ENCODE measurements at places on chromosomes 5 and 9. TPM values are rescaled to one million over a fixed set of nuclear protein-coding genes. Genes with fewer than 3 reads are reported as not detected.

DNA sequence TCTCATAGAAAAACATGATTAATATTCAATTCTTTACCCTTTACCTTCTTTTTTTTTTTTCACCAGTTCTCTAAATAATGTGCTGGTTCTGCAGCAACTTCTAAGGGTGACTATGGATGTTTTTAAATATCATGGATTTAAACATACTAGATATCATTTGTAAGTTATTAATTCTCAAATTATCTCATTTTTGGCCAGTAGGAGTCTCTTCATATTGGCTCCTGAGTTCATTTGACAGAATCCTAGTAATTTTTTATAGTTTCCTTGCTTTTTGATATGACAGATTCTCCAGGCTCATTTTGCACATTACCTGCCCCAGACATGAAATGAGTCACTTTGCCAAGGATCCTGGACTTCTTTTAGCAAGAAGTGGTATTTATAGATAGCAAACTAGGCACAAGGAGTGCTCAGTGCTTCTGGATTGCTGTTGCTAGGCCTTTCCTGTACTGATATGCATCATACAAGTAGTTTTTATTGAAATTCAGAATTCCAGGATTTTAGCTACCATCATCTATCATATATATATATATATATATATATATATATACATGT is 201.3 kb upstream of the IL12B start:
- ATAC-seq = no peak

FAM78A gene
- total RNA-seq = 0.72 TPM

- peak; percentile 87 for ATAC-seq
Observed at GRCh38 chr9:16726718-16727451, 143.6 kb downstream of the BNC2 start.

- no peak for ATAC-seq
Observed at GRCh38 chr9:97851446-97851883, 1.6 kb upstream of the FOXE1 start.

DNA sequence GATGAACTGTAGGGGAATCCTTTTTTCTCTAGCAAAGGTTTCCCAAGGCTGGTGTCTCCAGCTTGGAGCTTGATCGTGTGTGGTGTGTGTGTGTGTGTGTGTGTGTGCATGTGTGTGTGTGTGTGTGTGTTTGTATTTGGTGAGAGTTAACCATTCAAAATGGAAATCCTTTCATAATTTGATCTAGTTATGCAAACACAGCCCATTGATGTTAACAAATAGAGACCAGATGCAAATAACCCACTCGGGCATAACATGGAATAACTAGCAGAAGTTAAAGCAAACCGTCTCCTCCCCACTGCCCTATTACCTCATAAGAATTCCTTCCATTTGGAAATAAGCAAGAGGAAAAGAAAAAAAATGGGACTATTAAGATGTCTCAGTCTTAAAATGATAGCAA is 24.9 kb upstream of the ZSWIM6 start:
- ATAC-seq = no peak

SCGB3A2 gene
- not detected for total RNA-seq

GRCh38 chr5:132298298-132299212 is 4.4 kb downstream of the SLC22A4 start:
- ATAC-seq = no peak

DNA sequence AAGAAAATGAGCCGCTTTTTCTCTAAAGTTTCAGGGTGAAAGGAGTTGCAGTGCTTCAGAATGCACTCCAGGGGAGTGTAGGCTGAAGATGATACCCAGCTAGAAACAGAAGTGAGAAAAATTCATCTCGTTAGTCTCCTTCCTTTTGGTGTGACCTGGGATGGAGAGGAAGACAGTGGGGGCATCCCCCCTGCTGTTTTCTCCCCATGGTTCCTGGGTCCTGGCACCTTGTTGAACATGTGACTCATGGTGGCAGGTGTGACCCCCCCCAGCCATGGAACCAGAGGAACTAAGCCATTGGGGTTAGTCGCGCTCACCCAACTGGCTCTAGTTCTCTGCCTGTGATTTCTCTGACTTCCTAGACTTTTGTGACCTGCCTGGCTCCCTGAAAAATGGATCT is 424.6 kb downstream of the CSNK1G3 start:
- ATAC-seq = no peak

GRCh38 chr5:140261403-140262171 is 41.3 kb downstream of the PFDN1 start:
- ATAC-seq = peak; percentile 84

DNA sequence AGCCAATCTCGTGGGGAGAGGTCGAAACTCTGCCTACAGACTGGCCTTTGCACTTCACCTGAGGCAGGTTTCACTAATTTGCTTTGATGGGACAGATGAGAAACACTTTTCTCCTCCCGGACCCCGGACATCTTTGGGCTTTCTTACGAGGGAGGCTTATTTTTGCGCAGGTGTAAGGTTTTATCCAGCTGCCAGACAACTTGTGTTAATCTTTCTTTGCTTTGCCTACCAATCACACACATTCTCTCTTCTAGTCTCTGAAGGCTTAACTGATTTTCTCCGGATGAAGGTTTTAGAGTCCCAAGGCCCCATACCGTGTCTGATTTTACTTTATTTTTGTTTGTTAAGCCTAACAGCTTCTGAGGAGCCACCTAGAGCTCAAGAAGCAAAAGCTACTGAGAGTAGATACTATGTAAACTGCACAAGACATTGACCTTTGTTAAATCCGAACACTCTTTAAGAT is 436 bp upstream of the EMB start:
- ATAC-seq = no peak

- no peak for ATAC-seq
Observed at GRCh38 chr5:54362992-54363625, 52.7 kb upstream of the ARL15 start.

FOXI1 gene
- 0.16 TPM for total RNA-seq

- ATAC-seq = no peak
Observed at GRCh38 chr5:125103459-125103858, 357.0 kb upstream of the ZNF608 start.

- no peak for ATAC-seq
Observed at GRCh38 chr5:157025093-157025698, 33.7 kb downstream of the HAVCR1 start.

- peak; percentile 50 for ATAC-seq
Observed at GRCh38 chr5:138305797-138306196, 25.8 kb downstream of the CDC25C start.

DNA sequence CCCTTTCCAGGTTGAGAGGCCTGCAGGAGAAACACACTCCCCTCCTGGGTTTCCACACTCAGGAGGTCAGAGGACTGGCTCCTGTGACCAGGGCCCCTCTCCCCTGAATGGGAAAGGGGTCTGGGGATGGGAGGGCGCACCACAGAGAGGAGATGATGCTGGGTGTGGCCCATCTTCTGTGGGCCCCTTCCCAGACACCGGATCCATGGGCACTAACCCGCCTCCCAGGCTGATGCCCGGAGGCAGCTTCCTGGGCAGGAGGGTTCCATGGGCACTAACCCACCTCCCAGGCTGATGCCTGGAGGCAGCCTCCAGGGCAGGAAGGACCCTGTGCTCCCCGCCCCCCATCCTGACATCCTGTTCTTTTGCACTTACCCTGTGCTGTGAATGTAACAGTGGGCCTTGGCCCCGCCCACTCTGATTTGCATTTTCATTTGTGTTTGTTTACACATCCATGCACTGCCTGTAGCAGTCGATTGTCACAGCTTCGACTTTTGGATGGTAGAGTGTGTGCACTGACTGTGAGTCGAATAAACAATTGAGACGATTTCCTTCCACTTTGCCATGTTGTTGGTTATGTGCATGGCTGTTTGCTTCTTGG is 9.3 kb upstream of the DOLPP1 start:
- no peak for ATAC-seq

DNA sequence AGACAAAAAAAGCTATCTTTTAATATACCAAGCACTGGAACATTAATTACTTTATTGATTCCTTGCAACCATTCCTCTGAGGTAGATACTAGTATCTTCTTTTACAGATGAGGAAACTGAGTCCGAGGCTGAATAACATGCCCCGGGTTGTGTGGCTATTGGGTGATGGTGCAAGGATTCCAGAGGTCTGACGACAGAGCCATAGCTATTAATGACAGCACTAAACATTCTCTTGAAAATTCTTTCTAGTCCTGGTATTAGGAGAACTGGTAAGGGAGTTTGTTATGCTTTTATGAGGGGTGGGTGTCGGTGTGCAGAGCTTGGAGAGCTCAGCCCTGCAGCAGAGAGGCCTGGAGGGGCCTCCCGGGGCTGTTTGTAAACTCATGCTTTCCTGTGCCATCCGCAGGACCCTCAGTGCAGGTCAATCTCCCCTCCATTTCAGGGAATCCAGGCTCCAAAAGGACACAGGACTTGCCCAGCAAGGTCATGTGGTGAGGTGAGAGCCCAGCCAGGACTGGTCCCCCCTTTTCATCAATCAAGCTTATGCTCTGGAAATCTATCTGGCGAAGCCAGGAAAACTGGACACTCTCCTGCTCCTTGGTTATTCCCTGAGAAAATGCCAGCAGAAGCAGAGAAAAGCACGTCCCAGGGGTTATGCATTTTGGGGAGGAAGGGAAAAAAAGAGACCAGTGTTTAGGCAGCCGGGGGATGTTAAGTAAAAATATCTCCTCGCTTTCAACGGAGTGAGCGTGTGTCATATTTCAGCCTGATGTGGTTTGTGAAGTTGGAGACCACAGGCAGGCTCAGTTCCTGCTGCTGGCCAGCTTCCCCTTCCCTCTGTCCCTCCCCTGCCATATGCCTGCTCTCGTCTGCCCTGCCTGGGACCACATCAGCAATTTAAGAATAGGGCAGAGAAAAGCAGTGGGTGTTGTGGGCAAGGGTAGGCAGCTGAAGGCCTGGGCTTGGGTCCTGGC is 3.7 kb downstream of the GSN start:
- no peak for ATAC-seq

- ATAC-seq = no peak
Observed at GRCh38 chr5:154044581-154044980, 5.8 kb downstream of the MFAP3 start.

GRCh38 chr9:129291041-129291501 is 113.0 kb upstream of the IER5L start:
- peak; percentile 16 for ATAC-seq

- ATAC-seq = no peak
Observed at GRCh38 chr5:177308740-177309139, 3.0 kb downstream of the MXD3 start.

DNA sequence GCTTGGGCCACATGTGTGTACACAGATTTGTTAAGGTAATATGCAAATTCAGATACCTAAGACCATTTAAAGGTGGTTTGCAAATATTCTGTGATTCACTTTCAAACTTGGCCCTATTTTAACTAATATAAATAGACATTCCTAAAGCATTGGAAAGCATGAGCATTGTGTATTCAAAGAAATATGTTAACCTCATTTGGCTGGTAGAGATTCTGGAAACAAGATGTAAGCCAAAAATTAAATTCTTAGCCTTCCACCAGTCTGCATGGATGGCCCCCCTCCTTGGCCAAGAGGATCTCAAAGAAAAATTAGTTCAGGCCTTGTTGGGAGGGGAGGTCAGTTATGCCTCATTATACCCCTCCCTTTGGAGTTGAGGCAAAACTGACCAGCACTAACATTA is 38.7 kb upstream of the C6 start:
- ATAC-seq = no peak

TAF11L5 gene
- not detected for total RNA-seq

DNA sequence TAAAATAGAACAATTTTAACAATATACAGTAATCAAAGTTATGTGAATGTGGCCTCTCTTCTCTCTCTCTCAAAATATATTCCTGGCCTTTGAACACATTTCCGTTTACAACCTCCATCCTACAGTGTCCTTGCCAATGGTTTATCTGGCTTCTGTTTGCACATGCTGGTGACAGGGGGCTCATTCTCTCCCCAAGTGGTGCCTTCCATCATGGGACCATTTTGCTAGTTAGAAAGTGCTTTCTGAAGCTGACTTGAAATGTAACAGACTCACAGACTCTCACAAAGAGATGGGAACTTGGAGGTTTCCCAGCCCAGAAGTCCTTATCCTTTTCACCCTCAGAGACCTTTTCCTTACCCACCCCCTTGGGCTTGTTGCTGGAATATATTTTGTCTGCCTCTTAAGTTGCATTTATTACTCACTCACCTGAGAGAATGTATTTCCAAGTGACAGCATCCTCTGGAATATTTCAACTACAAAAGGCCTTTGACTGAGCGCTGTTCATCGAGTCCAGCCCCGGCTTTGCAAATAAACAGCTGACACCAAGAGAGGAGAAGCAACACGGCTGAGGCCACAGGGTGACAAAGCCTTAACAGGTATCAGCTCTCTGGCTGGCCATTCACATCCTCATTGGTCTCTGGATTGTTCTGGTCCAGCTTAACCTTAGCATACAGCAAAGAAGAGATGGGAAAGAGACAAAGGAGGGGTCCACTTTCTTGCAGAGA is 17.5 kb upstream of the ALDH1B1 start:
- no peak for ATAC-seq

DNA sequence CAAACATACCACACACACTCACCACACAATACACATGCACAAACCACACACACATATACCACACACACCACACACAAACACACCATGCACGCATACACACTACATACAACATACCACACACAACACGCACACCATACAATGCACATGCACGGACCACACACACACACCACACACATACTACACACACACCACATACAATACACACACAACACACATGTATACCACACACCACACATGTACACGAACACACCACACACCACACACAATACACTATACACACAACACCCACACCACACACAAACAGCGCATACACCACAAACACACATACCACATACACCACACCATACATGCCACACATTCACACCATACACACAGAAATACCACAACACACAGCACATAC is 480.3 kb downstream of the DIRAS2 start:
- no peak for ATAC-seq

ELOVL7 gene
- total RNA-seq = 5.3 TPM

DNA sequence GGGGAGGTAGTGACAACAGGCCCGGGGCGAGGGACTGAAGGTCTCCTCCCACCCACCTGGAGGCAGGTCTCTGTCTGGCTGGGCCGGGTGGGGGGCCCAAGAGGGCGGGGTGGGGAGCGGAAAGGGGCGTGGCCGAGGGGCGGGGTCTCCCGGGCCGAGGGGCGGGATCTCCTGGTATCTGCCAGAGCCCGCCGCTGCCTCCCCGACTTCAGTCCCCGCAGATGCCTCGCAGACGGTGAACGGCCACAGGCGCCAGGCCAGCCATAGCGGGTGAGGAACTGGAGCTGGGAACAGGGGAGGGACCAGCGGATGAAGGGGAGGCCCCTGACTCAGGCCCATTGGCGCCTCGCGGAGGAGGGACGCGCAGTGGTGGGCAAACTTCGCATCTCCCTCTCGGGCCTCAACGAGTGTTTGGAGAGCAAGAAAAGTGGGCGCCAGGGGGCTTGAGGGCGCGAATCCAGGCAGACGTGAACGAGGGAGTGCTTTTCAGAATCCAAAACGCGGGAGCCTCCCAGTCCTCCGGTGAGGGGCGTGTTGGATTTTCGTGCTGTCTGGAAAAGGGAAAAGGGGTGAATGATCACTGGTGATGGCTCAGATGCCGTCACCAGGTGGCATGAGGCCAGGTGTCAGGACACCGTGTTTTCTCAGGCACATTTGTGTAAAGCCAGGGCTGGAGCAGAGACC is at the start of gene ADGRD2:
ADGRD2 (plus strand) TSS at position 211 of the 684 bp plus-strand sequence. CDS start 1,216 bp downstream, outside the sequence.
- ATAC-seq = no peak

TNPO1 gene
- total RNA-seq = 58.7 TPM

GRCh38 chr9:14080959-14081542 is 232.9 kb downstream of the NFIB start:
- ATAC-seq = no peak

- ATAC-seq = no peak
Observed at GRCh38 chr5:55993731-55994494, 850 bp downstream of the IL6ST start.

PCDHA10 gene
- 0.08 TPM for total RNA-seq

CYLC2 gene
- total RNA-seq = not detected

- no peak for ATAC-seq
Observed at GRCh38 chr5:1444361-1445189, 665 bp downstream of the SLC6A3 start.

PITX1 gene
- 689 TPM for total RNA-seq

GRCh38 chr9:37026931-37027581 is 7.0 kb downstream of the PAX5 start:
- no peak for ATAC-seq

All from esophagus mucosa (tissue), 1 donor.